Renal cortex interstitium (tissue), 15 donors: ENCODE measurements at places on chromosomes 5 and 9. TPM values are rescaled to one million over a fixed set of nuclear protein-coding genes. Genes with fewer than 3 reads are reported as not detected.

Gene CDH12
- 6.1 TPM for polyA plus RNA-seq

Gene FGF18
- 0.66 TPM for polyA plus RNA-seq

Gene VLDLR
- polyA plus RNA-seq = 31.4 TPM

Gene OR1J2
- polyA plus RNA-seq = not detected

Gene PCDHB3
- 3.3 TPM for polyA plus RNA-seq

Gene PPIC
- polyA plus RNA-seq = 35.3 TPM

Gene SERINC5
- 55.5 TPM for polyA plus RNA-seq

Gene EGFLAM
- 11.5 TPM for polyA plus RNA-seq

Gene CCL21
- polyA plus RNA-seq = 8.4 TPM

Gene FSTL4
- 0.94 TPM for polyA plus RNA-seq

Gene C9orf85
- polyA plus RNA-seq = 18.2 TPM

Gene ABO
- polyA plus RNA-seq = 10.3 TPM

Gene RXFP3
- polyA plus RNA-seq = 0.24 TPM

Gene DCP2
- polyA plus RNA-seq = 37.2 TPM

Gene NUDT12
- polyA plus RNA-seq = 29.6 TPM

Gene PTPN3
- 41.1 TPM for polyA plus RNA-seq

Gene CDX1
- polyA plus RNA-seq = 0.69 TPM

Gene MARCOL
- polyA plus RNA-seq = not detected

Gene ZFP37
- 13.0 TPM for polyA plus RNA-seq

Gene TGFBI
- 215 TPM for polyA plus RNA-seq

Gene WNT8A
- polyA plus RNA-seq = 0.19 TPM

Gene AJM1
- 1.5 TPM for polyA plus RNA-seq

Gene DBH
- polyA plus RNA-seq = 1.0 TPM

Gene NUTM2G
- polyA plus RNA-seq = 0.57 TPM

Gene PTGES
- 3.4 TPM for polyA plus RNA-seq

Gene SPINK4
- polyA plus RNA-seq = not detected

Gene SLC45A2
- polyA plus RNA-seq = 0.37 TPM
